ENCODE measurements at places on chromosomes 3 and 15.

- H3K27me3 ChIP-seq, result no peaks in the 10 kb centered on the region
- H3K36me3 ChIP-seq, result no peaks in the 10 kb centered on the region
- H3K4me3 ChIP-seq, result no peak overlapping the region
- no peaks in the 10 kb centered on the region for H3K4me1 ChIP-seq
- H3K27ac ChIP-seq, result no peak overlapping the region
These were observed 237.4 kb upstream of the NR2F2 start for GRCh38 chr15:96093063-96093462.

DNA sequence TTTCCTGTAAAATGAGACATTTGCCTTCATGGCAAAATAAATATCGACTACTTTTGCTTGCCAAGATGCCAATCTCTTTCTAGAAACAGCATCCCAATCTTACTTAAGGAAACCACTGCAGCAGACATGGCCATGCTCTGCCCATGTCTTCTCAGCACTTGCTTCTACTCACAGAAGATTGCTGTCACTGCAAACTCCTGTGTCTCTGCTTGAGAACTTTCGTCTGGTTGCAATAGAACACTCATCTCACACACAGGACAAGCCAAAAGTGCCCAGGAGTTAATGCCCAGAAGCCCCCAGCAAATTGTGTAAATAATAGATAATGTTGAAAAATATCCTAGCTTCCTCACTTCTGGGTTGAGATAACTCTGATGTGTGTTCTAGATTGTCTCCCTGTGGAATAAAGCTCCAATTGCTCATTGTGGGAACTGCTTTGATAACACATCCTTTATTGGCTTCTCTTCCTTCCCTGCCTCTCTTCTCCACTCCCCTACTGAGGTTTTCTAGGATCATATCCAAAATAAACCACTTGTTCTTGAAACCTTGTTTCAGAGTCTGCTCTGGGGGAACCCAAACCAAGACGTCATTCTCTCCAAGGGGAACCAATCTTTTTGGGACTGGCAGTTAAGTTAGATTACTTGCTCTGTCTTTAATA, 156.3 kb upstream of the STRIT1 start:
- H3K27me3 ChIP-seq, result no peaks in the 10 kb centered on the region
- no peaks in the 10 kb centered on the region for H3K4me1 ChIP-seq
- H3K36me3 ChIP-seq, result no peaks in the 10 kb centered on the region
- H3K4me3 ChIP-seq, result no peak overlapping the region
- H3K27ac ChIP-seq, result no peak overlapping the region
- DNase-seq, result no peak

DNA sequence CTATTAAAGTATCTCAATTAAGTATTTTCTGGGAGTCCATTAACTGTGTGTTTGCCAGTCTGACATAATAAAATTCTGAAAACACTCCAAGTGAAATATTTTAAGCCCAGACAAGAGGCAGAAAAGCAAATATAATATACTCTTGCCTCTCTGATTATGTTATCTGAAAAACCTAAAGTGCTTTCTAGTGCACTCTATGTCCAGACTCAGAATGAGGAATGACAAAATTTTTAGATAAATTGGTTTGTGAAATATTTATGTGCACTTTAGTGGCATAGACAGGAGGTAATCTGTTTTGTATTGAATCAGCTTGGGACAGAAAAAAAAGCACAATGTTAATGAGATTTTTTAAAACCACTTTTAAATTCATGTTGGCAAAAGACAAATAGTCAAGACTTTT, 508.2 kb upstream of the SUCLG2 start:
- H3K27me3 ChIP-seq, result no peaks in the 10 kb centered on the region
- no peaks in the 10 kb centered on the region for H3K4me1 ChIP-seq
- H3K36me3 ChIP-seq, result no peaks in the 10 kb centered on the region
- H3K4me3 ChIP-seq, result no peak overlapping the region
- H3K27ac ChIP-seq, result no peak overlapping the region
- DNase-seq, result no peak

DNA sequence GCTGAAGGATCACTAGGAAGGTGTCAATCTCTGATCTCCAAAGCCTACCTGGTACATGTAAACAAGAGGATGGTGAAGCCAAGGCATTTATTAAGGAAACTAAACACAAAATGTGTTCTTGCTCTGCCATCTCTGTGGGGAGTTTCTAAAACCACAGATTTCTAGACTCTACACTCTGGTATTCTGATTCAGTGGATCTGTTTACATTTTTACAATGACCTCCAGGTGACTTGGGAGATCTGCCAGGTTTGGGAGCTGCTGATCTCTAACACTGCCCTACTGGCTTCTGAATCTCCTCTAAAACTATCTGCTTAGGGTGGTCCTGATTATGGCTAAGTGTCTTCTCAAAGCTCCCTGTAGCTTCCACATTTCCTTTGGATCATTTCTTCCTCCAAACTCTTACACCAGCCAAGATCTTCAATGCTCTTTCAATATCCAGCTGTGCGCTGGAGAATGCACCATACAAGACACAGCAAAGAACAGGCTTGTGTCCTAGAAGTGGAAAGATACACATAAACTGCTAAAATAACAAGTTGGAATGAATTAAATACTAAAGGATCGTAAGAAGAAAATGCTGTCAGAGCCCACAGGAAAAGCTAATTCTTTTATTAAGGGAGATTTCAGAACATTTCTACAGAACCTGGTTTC, 72.7 kb downstream of the GREM1 start:
- no peaks in the 10 kb centered on the region for H3K4me1 ChIP-seq
- no peak overlapping the region for H3K27ac ChIP-seq
- no peaks in the 10 kb centered on the region for H3K36me3 ChIP-seq
- H3K4me3 ChIP-seq, result no peak overlapping the region
- H3K27me3 ChIP-seq, result no peaks in the 10 kb centered on the region

All from pancreas (tissue), 10 donors.